ENCODE measurements at places on chromosomes 4 and X.

GRCh38 chrX:46573892-46574773, 568 bp downstream of the CHST7 start:
- DNase-seq = peak; percentile 44

DNA sequence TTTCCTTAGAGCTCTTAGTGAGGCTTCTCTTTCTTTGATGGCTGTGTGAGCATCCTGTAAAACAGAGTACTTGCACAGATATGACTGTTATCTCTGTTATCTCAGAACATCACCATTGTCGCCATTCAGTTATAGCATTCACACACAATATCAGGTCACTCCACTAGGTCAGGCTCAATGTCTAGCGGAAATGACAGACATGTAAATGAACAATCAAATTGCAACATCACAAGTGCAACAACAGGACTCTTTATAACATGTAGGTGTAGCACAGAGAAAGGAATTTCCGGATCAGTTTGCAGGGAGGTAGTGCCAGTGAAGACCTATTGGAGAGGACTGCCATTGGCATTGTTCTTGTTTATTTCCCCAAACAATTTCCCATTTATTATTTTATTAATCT, 43.2 kb upstream of the IGSF1 start:
- DNase-seq = no peak

DNA sequence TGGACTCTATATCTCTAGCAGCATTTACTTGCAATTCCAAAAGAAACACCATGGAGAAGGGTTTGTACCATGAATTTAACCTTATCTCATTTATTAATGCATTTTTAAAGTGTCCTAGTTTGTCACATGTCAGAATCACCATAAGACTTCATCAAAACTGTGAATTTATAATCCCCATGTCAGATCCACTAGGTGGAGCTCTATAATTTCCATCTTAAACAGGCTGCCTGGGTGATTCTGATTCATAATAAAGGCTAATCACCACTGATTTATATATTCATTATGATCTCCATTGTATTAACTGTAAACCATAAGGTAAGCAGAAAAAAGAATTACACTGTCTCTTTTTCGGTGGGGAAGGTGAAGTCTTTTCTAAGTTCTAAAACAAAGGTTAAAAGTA, 4.0 kb downstream of the TCEAL2 start:
- DNase-seq = peak; percentile 11

DNA sequence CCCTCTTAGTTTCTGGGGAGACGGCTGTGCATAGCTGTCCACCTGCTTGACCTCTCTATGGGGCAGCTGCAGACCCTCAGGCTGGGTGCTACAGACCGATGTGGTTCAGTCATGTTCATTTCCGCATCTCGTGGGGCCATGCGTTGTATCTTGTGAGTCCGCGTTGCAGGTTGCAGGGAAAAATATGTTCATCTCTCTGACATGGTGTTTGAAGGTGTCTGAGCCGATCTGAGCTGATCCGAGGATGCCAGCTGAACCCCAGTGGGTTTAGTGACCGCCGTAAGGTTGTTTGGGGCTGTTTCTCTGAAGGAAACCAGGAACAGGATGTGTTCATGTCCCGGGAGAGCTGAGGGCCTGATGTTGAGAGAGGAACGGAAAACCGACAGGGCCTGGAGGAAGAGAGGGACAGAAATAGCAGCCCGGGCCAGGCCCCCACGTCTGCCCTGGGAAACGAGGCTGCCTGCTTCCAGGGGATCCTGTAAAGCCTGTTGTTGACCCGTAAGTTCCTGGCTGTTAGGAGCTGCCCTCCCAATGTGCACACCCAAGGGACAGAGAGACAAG, 9.8 kb upstream of the P2RY8 start:
- no peak for DNase-seq

GRCh38 chrX:150465881-150466775, 102.3 kb upstream of the MTM1 start:
- DNase-seq = no peak

GRCh38 chr4:106126062-106126461, 189.9 kb downstream of the TBCK start:
- DNase-seq = no peak

DNA sequence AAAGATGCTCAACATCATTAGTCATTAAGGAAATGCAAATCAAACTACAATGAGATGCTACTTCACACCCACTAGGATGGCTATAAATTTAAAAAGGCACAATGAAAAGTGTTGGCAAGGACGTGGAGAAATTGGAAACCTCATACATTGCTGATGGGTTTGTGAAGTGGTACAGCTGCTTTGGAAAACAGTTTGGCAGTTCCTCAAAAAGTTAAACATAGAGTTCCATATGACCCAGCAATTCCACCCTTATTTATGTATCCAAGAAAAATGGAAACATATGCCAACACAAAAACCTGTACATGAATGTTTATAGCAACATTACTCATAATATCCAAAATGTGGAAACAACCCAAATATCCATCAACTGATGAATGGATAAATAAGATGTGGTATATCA, 101.3 kb upstream of the MAGEB10 start:
- DNase-seq = no peak

DNA sequence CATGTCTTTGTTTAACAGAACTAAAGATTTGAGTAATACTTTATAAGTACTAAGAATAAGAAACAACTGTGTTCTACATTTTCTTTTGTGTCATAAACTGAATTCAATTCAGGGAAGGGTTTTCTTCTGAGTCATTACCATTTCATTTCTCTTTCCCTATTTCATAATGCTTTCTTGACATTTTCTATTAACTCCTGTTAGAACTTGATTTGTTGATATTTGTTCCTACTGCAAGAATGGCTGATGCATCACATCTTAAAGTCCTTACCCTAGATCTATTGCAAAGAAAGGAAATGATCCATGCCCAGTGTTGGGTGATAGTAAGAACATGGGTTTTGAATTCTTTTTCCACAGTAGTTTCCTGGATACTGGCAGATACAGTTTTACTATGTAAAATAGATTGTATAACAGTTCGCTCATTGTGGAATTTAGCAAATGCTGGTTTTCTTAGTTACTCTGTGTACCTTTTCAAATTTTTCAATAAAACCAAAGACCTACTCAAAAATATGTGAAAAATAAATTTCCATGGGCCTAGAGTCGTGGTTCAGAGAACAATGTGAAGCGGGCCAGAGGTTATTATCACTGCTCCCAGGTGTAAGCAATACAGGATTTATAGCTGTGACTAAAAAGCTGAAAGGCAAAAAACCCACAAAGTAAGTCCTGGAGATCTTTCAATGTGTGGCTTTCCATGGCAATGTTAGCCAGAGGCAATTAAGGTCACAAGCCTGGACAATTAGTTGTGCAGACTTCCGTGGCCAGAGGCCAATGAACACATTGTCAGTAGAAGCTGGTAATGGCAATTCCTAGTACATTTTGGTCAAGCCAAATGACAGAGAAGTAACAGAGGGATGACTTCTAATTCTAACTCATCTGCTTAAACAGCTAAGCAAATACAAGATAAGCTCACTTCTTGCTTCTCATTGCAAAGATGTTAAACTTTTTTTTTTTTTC, 127.3 kb upstream of the FAT4 start:
- no peak for DNase-seq

DNA sequence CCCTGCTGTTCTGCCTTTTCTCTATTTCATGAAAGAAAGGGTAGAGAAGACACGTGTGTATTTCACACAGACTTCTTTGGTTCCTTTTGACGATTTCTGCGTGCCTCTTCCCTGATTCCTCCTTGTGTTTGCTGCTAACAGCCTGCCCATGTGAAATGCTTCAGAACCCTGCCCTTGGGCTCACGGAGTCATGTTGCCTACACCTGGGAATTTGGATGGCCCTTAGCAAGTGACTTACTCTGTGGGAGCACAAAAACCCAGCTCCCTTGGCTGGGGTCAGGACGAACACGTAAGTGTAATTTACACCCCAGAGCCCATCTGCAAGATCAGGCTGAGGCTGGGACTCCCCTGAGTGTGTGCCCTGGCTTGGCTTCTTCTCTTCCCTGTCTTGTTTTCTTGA, 220.3 kb upstream of the BCOR start:
- no peak for DNase-seq

GRCh38 chr4:182937268-182938204, 20.4 kb upstream of the DCTD start:
- DNase-seq = no peak

DNA sequence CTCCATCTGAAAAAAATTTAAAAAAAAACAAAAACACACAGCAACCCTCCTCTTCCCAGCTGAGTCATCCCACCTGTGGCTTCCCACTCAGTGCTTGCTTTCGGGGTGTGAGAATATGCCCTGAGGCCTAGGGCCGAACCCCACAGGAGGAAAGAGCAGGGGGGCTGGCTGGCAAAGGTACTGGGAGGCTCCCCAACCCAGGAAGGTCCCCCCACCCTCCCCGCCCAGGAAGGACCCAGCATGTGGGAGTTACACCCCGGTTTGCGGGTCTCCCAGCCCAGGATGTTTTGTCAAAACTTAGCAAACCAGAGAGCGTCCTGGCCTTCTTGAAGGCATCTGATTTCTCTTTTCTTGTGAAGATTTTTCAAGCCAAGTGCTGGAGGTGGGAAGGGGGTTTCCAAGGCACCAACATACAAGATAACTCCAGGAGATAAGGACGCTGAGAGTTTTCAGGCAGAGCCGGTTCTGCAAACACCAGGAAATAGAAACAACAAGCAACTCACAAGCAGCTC, 25.7 kb upstream of the CSF2RA start:
- DNase-seq = no peak

DNA sequence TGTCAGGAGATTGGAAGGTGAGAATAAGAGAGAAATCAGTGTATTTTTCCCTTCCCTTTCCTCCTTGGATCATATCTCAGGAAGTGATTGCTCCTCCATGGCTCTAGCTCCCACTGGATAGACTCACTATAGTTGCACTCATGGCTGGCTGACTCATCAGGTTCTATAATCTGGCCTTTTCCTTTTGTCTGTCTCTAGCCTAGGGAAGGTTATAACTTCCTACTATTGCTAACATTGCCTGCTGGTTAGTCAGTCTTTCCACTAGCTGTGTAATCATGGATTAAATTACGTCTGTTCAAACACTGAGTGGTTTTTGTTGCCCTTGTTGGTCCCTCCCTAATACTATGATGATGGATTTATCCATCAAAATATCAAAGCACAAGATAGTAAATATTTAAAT, 195.5 kb upstream of the VEGFC start:
- DNase-seq = no peak

- no peak for DNase-seq
These were observed 51.7 kb upstream of the CHRNA9 start for GRCh38 chr4:40283413-40283812.

GRCh38 chr4:38452542-38452941, 211.5 kb upstream of the KLF3 start:
- no peak for DNase-seq

GRCh38 chr4:3244002-3244401, 5.0 kb upstream of the MSANTD1 start:
- no peak for DNase-seq

GRCh38 chr4:76874176-76874575, 23.8 kb downstream of the SOWAHB start:
- no peak for DNase-seq

- DNase-seq = peak; percentile 88
These were observed 15.0 kb downstream of the SCARB2 start for GRCh38 chr4:76198411-76199237.
